Stimulated activated CD8-positive, alpha-beta memory T cell treated with anti-CD3 and anti-CD28 coated beads, Interleukin-4, amount 100 ng/mL, for 24 hours (primary cell): ENCODE measurements at places on chromosomes 3 and 15.

- DNase-seq = no peak
These were observed 60.5 kb upstream of the LRIG1 start for GRCh38 chr3:66561367-66561766.

DNA sequence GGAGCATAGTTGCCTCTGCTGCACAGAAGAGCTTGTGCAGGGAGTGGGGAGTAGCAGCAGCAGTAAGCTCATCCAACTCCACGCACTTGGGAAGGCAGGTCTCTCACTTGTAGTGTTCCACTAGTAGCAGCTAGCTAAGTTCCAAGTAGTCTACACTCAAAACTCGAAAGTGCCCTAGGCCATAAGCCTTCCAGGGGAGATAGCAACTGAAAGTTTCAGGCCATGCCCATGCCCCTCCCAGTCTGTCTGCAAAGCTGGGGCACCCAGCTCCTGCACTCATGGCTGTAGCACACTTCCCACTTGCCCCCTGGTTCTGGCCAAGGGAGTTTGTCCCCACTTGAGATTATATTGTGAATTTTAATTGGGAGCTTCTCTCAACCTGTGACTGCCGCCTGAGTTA is 57.5 kb downstream of the MFSD1 start:
- no peak for DNase-seq

GRCh38 chr15:66153549-66154415 is 99.8 kb downstream of the MEGF11 start:
- DNase-seq = no peak

- DNase-seq = no peak
These were observed 392.2 kb upstream of the ROBO1 start for GRCh38 chr3:80159990-80160506.

DNA sequence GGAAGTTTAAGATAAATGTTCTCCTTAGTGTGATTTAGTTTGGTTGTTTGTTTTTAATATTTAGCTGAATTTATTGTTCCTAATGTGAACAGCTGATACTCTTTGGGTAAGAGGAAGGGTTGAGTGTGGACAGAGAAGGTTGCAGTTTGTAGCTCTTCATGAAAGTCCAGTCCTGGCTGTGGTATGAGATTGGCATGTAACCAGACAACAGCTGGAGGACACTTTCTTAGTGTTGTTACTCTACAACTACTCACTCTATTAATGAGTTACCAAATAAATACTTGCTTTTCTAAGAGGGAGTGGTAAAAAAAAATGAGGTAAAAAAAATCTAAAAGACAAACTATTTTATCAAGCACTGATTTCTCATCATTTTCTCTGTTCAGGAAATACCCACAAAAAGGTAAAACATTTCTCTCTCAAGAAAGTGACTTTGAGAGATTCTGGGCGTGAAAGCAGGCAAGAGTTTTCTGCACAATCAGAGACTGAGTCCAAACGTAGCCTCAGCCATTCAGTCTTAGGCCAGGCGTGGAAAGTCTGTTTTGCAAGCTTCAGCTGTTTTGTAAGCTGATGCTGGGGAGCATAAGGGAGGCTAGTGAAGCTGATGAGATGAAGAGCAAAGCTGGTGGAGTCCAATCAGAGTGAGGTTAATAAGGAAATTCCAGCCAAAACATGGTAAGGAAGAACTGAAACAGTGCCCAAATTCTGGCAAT is 138.5 kb upstream of the ARPP21 start:
- no peak for DNase-seq

- DNase-seq = no peak
These were observed 145.4 kb downstream of the CHL1 start for GRCh38 chr3:341998-342397.

- DNase-seq = no peak
These were observed 135.7 kb upstream of the IL12A start for GRCh38 chr3:159852821-159853505.

DNA sequence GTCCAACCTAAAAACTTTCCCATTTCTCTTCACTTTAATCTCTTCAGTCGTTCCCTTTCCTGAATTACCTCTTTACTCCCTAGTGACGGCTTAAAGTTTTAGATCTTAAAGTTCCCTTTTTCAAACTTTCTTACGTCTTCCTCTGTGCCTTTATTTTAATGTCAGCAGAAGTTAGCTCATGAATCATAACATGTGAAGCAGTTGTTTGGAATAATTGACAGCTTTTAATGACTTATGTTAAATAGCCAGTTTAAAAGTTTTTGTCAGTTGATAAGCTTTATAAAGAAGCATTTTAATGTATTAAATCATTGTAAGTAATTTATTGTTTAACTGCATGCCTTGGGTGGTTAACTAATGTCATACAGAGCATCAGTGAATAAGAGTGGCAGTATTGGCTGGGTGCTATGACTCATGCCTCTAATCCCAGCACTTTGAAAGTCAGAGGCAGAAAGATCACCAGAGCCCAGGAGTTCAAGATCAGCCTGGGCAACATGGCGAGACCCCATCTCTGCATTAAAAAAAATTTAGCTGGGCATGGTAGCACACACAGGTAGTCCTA is 33.9 kb downstream of the PIK3CA start:
- DNase-seq = no peak

DNA sequence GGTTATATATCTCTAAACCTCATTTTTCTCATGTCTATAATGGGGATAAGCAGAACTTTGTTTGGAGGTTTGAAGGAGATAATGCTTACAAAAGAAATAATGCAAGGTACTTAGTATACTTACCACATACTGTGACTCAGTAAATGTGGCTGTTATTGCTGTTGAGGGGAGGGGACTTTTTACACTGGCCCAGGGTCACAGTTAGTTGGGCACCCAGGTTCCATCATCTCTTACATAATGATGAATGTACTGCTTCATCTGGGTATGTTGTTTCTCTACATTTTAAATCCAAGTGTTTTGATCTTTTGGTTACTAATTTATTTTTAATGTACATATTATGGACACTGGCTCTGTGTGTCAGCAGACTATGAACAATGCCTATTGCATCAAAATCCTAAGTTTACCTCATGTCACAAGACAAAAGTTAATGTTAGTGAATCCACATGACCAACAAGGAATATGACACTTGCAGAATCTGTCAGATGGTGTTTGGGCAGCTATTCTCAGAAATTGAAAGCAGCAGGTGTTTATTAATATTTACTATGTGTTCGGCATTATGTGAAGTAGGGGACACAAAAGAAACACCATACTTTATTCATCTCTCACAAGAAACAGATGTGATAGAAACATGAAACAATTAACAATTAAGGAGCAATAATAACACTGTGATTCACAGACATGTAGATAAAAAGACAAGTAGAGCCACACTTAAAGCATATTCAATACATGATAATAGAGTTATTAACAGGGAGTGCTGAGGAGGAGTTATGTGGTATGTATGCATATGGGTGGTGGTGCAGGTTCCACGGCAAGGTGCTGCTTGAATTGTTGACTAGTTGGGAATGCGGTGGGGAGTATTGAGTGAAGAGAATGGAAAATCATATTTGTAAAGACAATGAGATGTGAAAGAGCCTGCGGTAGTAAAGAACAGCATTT is 109.7 kb downstream of the GALK2 start:
- DNase-seq = no peak

- DNase-seq = no peak
These were observed 33.7 kb downstream of the FLNB start for GRCh38 chr3:58041826-58042324.

DNA sequence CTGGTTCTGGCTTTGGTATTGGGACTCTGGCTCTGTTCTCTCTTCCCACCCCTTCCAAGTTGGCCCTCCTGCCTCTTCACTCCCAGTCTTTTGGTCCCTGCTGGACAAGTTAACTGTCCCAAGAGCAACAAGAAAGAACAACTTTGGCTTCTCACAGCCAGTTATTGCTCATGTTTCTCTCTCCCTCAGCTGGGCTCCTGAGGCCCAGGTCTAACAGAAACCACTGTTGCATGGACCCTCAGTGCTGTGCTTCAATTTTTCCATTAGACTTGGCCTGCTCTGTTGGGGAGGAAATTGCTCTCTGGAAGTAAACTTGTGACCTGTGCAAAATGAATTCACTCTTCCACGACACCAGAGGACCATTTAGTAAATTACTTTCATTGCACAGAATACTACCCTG is 64.5 kb downstream of the CHST2 start:
- no peak for DNase-seq

DNA sequence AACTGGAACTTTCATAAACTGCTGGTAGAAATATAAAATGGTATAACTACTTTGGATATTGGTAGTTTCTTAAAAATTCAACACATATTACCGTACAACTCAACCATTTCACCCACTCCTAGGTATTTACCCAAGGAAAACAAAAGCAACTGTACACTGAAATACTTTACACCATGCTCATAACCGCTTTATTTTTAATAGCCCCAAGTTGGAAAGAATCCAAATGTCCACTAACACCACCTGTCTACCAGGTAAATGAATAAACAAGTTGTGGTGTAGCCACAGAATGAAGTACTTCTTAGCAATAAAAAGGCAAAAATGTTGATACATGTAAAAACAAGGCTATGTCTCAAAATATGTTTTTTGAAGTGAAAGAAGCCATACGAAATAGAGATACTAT is 215.9 kb upstream of the PEX5L start:
- DNase-seq = no peak

DNA sequence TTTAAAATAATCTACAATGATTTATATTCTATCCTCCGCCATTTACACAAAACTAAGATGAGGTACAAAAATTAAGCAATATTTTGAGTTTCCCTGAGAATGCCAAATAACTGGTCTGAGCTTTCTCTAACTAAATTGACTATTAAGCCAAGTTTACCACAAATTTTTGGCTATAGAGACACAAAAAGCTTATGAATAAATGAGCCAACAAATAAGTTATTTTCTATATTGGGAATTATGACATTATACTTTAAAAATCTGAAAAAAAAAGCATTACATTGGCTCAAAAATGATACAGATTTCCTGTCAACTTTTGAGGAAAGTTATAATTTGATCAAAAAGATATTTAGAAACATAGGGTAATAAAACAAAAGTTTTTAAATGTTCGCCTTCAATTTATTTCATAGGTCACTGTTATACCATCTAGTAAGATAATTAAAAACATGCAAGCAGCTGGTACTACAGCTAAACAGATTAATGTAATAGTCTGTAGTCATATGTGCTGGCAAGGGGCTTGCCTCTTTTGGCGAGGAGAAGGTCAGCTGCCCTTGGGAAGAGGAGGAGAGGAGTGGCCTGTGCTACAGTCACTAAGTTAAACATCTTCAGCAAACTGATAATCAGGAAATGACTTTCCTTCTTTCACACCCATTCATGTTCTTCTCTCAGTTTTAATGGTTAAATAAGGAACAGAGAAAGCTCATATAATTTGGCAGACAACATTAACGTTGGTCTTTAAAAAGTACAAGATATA is 318.5 kb downstream of the TBC1D5 start:
- no peak for DNase-seq

DNA sequence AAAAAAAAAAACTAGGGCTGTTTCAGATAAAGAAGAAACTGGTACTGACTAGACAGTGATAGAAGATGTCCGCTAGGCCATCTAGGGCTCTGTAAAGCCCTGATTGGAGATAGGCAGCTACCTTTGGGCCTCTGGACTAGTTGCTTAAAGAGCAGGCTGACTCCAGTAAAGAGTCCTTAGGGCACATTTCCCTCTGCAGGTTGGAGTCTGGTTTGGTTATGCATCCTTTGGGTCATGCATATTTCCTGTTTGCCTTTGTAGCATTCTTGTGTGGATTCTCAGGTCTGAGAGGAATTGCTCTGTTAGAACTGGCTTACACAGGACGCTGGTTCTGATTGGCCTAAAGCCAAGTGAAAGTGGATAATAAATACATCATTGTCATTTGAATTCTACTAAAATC is 165.5 kb upstream of the LRRN1 start:
- DNase-seq = no peak

DNA sequence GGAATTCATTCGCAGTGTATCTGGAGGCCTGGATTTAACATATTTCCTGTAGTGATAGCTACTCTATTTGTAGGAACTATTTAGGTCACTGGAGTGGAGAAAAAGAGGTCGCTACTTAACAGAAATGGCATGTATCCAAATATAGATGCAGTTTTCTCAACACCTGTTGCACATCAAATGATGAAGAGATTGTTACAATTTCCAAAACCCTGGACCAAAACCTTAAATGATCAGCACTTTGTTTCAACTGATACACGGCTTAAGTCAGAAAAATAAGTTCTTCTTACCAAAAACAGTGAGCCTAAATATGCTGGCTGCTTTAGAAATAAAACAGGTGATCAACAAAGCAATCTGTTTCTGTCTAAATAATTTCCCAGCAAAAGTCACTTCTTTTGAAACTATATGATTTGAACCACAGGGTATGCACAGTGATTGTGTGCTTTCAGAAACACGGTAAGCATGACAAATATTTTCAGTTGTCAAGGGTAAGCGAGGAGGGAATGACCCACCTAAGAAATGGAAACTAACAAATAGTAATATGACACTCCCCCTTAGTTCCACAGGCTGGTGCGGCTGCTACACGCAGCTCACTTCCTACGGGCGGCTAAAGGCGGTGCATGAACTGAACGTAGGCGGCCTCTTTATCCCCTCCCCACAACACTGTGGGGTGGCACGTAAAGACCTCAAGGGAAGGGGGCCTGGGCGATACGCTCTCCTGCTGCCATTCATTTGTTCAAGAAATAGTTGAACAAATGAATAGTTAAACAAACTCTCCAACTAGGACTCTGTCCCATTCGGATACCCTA is 1.1 kb downstream of the EHD4 start:
- DNase-seq = peak; percentile 54

DNA sequence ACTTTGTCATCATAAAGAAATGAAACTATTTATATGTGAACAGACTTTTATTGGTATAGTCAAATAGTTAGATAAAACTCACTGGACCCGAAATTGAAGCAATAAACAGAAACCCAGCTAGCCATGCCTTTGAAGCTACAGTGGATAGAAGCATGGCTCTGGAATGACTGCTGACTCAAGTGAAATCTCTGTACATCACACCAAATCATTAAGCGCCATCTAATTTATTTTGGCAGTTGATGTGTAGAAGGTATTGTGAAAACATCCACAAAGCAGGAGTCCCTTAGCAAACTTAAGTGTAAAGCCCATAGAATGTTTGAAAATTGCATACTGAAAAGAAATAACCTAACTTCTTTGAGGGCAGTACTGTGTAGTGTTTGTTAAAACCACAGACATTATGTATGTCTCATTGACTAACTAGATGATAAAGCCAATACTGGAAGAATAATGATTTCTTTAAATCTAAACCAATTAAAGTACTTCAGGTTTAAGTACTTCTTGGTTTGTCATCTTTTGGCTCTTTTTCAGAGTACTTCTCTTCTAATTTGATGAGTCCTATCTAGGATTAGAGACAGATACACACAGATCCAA is 42.8 kb upstream of the FBXL22 start:
- no peak for DNase-seq

- no peak for DNase-seq
These were observed 6.2 kb upstream of the RCCD1 start for GRCh38 chr15:90948506-90948905.

- DNase-seq = no peak
These were observed 46.4 kb upstream of the USP3 start for GRCh38 chr15:63458026-63458425.

GRCh38 chr3:139353920-139354556 is 10.2 kb downstream of the MRPS22 start:
- DNase-seq = no peak

GRCh38 chr3:119309591-119309990 is 15.4 kb downstream of the ARHGAP31 start:
- DNase-seq = no peak
